ENCODE measurements at places on chromosomes 1 and 21.

DNA sequence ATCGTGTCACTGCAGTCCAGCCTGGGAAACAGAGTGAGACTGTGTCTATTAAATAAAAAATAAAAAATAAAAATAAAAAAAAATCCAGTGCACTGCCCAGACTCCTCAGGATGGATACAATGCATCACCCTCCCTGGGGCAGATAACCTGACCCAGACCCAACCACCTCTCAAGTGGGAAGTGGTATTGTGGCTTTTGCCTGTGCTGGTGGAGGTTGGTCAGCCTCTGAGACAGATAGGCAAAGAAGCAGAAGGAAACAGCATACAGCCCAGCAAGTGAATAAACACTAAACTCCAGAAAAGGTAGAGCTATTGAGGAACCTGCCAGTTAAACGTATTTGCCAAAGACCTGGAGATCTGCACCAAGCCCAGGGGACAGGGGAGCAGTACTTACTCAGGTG is 22.0 kb downstream of the HHIPL2 start:
- no peak for DNase-seq

GRCh38 chr21:35895598-35895997 is 164.7 kb downstream of the SETD4 start:
- DNase-seq, result no peak

DNA sequence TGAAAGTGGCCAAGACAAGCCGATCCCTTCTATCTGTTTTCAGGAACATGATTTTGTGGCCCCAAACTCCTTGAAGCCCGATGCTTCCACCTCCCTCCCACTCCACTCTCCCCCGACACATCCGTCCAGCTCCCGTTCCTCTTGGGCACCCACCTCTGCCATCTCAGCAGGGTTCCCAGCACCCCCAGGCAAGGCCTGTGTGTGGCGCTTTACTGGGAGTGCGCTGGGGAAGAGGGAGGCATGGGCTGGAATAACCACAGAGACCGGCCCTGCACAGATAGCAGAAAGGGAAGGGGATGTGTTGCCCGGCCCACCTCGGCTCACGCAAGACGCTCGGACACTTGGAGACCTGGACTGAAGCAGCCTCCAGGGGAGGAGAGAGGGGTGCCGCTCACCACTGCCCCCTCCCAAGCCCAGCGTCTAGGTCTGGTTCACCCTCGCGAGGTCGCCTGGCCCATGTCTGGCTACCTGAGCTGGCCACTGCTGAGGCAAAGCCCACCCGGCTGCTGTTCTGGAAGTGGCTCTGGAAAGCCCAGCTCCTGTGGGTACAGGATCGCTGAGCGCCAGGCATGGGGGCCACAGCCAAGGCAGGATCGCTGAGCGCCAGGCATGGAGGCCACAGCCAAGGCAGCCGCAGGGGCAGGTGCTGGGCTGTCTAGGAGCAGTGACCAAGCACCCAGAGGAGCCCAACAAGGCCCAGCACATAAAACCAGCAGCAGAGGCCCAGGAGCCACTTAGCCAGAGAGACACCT is 23.8 kb upstream of the COL18A1 start:
- DNase-seq, result no peak

DNA sequence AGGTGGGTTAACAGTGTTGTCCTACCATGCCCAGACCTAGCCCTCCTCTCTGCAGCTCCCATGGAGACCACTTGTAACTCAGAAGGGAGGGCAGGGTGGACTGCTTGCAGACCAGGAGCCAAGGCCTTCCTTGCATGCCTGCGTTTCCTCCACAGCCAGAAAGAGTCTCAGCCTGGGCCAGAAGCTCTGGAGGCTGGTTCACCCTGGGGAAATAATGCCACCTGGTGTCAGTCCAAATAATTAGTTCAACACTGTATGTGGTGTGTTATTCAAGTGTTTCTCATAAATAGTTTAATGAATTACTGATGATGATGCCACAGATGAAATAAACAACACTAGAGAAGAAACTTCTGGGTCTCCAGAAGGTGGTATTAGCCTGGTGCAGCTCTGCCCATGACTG is 16.9 kb upstream of the VANGL1 start:
- no peak for DNase-seq

DNA sequence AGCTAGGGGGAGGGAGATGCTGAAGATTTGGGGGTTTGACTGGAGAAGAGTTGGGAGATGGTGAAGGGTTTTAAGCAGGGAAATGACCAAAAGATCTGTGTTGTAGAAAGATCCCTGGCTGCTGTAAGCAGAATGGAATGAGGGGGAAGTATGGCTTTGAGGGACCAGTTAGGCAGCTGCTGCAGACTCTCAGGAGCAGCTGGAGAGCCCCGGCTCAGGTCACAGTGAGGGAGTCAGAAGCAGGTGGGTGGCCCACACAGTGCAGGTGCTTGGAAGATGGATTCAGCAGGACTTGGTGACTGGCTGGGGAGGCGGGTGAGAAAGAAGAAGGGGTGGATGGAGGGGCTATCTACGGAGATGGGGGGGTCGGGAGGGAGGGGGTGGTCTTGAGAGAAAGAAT is 35.7 kb downstream of the EDN2 start:
- no peak for DNase-seq

DNA sequence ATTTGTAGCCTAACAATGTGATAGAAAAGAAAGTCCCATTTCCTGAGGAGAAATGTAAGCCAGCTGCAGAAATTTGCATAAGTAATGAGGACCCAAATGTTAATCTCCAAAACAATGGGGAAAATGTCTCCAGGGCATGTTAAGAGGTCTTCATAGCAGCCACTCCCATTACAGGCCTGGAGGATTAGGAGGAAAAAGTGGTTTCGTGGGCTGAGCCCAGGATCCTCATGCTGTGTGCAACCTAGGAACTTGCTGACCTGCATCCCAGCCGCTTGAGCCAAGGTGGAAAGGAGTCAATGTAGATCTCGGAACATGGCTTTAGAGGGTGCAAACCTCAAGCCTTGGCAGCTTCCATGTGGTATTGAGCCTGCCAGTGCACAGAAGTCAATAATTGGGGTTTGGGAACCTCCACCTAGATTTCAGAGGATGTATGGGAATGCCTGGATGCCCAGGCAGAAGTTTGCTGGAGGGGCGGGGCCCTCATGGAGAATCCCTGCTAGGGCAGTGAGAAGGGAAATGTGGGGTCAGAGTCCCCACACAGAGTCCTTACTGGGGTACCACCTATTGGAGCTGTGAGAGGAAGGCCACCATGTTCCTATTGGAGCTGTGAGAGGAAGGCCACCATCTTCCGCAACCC is 14.2 kb upstream of the F13B start:
- DNase-seq, result no peak

DNA sequence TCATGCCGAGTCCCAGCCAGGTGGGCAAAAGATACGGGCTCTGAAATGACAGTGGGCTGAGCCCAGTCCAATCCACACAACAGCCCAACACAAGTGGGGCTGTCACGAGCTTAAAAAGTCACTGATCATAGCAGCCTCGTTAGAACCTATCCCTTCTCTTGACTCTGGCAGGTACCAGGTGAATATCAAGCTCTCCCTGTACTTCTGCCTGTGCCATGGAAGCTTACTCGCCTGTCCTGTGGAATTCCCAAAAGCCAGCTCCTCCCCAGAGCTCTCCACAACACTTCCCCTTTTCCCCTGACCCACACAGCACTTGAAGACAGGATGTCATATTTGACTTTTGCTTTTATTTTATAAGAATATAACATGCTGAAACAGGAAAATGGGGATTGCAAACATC is 5.9 kb downstream of the RGS16 start:
- no peak for DNase-seq

DNA sequence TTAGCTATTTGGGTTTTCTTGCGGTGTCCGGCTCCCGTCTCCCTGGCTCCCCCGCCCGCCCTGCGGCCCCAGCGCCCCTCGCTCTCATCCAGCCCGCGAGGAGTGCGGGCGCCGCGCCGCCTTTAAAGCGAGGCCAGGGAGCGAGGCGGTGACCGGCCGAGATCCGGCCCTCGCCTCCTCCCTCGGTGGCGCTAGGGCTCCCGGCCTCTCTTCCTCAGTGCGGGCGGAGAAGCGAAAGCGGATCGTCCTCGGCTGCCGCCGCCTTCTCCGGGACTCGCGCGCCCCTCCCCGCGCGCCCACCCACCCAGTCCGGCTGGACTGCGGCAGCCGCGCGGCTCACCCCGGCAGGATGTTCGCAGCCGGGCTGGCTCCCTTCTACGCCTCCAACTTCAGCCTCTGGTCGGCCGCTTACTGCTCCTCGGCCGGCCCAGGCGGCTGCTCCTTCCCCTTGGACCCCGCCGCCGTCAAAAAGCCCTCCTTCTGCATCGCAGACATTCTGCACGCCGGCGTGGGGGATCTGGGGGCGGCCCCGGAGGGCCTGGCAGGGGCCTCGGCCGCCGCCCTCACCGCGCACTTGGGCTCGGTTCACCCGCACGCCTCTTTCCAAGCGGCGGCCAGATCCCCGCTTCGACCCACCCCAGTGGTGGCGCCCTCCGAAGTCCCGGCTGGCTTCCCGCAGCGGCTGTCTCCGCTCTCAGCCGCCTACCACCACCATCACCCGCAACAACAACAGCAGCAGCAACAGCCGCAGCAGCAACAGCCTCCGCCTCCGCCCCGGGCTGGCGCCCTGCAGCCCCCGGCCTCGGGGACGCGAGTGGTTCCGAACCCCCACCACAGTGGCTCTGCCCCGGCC is 492 bp downstream of the HLX start:
- no peak for DNase-seq

DNA sequence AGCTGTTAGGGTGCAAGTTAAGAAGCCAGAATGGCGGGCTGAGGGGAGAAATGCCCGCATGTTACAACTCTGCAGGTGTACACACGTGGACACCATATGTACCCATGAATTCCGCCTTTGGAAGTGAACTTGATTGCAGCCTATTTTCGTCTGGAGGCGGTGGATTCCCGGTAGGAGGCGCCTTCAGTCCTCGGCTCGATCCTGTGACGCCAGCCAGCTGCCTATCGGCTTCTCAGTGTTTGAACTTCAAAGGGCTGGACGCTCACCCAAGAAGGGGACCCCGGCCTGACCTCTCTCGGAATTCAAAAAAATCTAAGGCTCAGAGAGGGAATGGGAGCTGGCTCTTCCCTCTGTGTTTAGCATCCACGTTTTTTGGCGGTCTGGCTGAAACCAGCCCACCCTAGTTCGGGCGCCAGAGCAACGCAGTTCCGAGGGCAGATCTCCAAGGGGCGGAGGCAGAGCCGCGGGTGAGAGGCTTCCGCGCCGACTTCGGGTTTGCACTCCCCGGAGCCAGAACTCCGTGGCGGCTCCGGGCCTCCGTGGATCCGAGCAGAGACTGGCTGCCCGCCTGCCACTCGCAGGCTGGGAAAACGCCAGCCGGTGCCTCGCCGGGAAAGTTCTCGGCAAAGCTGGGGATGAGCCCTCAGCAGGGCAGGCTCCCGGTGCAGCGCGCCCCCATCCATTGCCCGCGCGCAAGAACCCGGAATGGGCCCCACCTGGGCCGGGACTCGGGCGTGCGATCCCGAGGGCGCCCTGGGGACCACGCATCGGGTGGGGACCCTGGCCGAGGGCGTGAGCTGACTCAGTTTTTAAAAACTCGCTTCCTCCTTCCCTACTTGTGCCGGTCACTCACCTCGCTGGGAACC is 996 bp upstream of the TMEM51 start:
- DNase-seq, result no peak

DNA sequence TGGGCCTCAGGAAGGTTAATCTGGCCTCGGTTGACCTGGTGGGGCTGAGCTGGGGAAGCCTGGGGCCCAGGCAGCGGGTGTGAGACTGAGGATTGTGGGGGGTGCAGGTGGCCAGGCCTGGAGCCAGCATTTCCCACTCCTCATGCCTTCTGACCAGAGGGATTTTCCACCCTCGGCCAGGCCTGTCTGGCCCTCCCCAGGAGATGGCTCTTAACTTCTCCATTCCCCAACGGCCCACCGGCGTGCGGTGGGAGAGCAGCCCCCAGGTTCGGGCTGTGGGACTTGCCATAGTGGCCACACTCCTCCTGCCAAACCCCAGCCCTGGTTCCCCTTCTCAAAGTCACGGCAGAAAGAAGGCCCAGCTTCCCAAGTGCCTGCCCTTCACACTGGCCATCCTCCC is 126.5 kb upstream of the RUNX3 start:
- DNase-seq, result no peak

- no peak for DNase-seq
Measured at GRCh38 chr1:172770071-172770470, 111.2 kb downstream of the FASLG start.

GRCh38 chr1:39489567-39490239 is 1.7 kb upstream of the BMP8A start:
- DNase-seq, result no peak

DNA sequence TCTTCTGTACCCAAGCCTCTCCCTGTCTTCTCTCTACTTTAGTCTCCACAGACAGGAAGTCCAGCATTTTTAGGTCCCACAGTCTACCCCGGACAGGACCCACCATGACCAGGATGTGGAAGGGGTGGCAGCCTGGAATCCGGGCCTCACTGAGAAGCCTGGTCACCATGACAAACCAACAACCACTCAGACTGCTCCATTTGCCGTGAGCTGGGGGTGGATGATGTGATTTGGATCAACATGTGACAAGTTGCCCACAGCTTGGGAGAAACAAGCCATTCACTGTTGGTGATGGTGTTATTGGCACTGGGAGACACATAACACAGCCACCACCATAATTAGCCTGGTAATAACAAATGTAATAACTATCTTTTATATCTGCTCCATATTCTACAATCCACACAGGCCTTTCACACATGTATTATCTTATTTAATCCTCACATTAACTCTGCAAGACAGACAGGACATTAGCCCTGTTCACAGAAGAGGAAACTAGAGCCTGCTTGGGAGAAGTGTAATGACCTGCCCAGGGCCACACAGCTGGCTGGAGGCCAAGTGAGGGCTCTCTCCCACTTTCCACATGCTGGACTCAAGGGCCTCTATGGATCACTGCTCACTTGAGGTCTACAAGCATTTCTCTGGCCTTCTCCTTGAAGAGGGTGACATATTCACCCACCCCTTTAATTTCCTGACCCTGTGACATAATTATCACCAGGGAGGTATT is 22.9 kb downstream of the MEF2D start:
- DNase-seq, result no peak

DNA sequence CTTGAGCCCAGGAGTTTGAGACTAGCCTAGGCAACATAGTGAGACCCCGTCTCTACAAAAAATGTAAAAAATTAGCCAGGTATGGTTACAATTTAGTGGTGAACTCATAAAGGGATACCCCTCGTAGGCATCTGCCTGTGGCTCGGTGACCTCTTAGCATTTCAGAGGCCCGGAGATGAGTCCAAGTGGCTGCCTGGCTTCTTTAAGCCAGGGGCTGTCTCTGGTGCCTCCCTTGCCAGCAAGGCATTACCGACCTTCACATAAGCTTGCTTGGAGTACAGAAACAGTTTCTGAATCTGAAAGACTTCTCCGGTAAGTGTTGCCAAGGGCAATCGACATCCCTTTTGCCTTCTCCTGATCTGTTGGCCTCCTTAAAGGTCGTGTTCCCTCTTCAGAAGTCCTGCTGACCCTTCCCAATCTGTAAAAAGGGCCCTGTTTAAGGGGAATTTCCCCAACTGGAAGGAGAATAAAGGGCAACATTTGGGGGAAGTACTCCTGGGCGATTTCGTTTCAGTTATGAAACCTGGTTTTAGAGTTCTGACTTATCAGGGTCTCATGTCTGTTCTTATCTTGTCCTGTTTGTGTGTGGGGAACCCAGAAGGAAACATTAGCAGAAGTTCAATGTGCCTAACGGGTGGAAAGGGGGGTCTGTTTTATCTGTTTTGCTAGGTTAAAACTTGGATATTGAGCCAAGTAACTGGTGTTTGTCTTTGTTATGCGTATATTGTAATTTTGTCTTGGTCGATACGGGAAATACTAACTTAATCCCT is 32.9 kb downstream of the KIFAP3 start:
- no peak for DNase-seq

- no peak for DNase-seq
Measured at GRCh38 chr21:34197561-34197960, 124.2 kb downstream of the MRPS6 start.

GRCh38 chr1:110673805-110674336 is 869 bp downstream of the KCNA3 start:
- DNase-seq, result no peak
